ENCODE measurements at places on chromosomes 1 and 21. TPM values are rescaled to one million over a fixed set of nuclear protein-coding genes. Genes with fewer than 3 reads are reported as not detected.

- no peaks in the 10 kb centered on the region for H3K36me3 ChIP-seq
- no peak overlapping the region for H3K4me3 ChIP-seq
- no peak for DNase-seq
- H3K27me3 ChIP-seq = no peaks in the 10 kb centered on the region
Measured at GRCh38 chr1:186534401-186534800, 73.5 kb upstream of the PDC start.

DNA sequence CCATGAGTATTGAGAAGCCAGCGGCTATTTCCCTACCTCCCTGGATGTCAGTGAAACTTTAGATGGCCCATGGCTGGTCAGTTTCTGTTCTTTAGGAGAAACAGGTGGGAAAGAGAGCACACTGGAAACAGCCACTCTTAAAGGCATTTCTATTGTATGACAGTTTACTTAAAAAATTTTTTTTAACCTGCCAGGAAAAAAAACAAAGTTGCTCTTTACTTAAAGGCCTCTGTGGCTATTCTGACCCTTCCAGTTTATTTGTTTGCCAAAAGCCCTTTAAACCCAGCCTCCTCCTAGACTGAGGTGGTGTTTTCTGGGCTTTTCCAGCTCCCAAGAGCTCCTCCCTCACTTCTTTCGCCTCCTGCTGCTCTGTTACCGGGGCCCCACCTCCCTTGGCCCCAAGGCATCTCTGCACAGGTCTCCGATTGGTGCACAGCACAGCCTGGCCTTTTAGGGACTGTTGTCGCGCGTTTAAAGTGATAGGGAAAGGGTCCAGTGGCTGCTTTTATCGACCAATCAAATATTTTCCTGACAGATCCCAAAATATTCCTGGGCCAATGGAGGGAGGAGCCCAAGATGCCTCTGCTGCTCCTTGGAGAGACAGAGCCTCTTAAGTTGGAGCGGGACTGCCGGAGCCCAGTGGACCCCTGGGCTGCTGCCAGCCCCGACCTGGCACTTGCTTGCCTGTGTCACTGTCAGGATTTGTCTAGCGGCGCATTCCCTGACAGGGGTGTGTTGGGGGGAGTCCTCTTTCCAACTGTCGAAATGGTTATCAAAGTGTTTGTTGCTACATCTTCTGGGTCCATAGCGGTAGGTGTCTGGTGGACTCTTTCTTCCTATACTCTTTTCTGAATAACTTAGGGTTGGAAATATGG is at the start of gene SH3BGR:
TSS of gene SH3BGR (plus strand) at position 639 of the 875 bp plus-strand sequence. CDS start at position 766, 127 bp downstream.
- no peaks in the 10 kb centered on the region for H3K36me3 ChIP-seq
- no peaks in the 10 kb centered on the region for H3K27me3 ChIP-seq
- H3K4me1 ChIP-seq = peaks cover 6% of the 10 kb centered on the region
- H3K27ac ChIP-seq = peak within 1 kb of the TSS; percentile 18

DNA sequence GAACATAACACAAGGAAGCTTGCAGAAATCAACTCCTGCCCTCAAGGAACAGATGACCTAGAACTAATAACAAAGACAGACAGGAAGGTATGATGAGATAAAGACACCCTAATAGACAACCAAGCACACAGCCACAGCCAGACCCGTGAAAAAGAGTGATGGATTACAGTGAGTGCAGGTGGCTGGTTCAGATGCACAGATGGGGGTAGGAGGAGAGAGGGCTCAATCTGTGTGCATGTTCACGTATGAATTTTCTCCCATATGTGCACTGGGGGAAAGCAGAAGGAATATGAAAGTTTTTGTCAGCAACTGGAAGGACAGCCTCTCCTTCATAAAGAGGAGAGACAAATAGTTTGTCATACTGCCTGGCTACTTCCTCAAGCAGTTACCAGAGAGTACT is 367.1 kb downstream of the PBX1 start:
- H3K4me3 ChIP-seq = no peak overlapping the region
- H3K36me3 ChIP-seq = no peaks in the 10 kb centered on the region
- H3K27ac ChIP-seq = no peak overlapping the region
- DNase-seq = no peak
- H3K4me1 ChIP-seq = peaks cover 2% of the 10 kb centered on the region

DNA sequence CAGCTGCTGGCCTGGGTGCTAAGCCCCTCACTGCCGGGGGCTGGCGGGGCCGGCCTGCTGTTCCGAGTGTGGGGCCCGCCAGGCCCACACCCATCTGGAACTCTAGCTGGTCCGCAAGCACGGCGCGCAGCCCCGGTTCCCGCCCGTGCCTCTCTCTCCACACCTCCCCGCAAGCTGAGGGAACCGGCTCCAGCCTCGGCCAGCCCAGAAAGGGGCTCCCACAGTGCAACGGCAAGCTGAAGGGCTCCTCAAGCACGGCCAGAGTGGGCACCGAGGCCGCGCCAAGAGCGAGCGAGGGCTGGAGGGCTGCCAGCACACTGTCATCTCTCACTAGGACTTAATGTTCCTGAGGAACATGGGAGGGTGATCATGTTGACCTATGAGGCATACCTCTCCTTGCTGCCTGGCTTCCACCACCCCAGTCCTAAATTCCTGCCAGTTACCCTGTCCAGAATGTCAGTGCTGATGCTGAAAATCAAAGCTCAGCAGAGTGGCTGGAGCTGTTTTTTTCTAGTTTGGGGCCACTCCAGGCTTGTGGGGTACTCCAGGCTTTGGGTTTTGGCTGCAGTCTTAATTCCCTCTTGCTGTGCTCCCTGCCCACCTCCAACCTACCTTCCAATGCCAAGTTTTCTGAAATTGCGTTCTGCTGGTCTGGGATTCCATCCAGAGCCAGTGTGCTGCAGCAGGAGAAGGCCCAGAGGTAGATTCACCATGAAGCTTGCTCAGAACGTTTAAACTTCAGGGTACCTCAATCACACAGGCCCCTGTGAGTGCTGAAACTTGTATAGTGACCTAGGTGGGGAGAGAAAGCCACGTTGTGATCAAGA is 44.2 kb upstream of the LPGAT1 start:
- H3K27me3 ChIP-seq = no peaks in the 10 kb centered on the region
- no peak for DNase-seq
- no peak overlapping the region for H3K27ac ChIP-seq
- H3K36me3 ChIP-seq = no peaks in the 10 kb centered on the region
- no peaks in the 10 kb centered on the region for H3K4me1 ChIP-seq

The OR2T11 gene
- total RNA-seq = not detected

Measured in H1 (cell line).